ENCODE measurements at places on chromosomes 2 and 18.

GRCh38 chr2:5696945-5697521 is 4.8 kb downstream of the SOX11 start:
- no peak for DNase-seq

DNA sequence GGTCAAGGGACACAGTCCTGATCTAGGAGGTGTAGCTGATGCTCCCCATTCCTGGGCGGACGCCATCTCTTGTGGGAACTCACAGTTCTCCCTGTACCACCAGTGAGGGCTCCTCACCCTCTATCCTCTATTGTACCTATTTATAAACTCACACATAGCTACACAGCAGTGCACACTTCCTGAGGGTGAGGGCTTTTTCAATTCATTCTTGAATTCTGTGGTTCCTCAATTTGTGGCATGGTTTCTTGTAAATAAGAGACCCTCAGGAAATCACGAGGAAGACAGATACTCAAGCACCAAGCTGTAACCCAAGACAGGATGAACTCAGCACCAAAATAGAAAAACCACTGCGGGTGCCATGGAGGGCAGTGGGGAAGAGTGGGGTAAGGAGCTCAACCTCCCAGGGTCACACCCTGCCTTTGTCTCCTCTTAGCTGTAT is 245.9 kb upstream of the PXDN start:
- peak; percentile 71 for DNase-seq

DNA sequence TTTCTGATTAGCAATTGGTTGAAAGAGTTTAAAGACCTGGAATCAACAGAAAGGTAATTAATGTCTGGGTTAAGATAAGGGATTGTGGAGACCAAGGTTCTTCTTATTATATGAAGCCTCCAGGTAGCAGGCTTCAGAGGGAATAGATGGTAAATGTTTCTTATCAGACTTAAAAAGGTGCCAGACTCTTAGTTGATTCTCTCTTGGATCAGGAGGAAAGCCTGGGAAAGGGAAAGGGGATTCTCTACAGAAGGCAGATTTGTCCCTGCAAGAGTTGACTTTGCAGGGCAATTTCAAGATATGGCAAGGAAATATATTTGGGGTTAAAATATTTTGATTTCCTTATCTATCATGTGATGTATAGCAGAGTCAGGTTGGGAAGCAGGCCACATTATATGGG is 153.1 kb upstream of the ARL4C start:
- no peak for DNase-seq

DNA sequence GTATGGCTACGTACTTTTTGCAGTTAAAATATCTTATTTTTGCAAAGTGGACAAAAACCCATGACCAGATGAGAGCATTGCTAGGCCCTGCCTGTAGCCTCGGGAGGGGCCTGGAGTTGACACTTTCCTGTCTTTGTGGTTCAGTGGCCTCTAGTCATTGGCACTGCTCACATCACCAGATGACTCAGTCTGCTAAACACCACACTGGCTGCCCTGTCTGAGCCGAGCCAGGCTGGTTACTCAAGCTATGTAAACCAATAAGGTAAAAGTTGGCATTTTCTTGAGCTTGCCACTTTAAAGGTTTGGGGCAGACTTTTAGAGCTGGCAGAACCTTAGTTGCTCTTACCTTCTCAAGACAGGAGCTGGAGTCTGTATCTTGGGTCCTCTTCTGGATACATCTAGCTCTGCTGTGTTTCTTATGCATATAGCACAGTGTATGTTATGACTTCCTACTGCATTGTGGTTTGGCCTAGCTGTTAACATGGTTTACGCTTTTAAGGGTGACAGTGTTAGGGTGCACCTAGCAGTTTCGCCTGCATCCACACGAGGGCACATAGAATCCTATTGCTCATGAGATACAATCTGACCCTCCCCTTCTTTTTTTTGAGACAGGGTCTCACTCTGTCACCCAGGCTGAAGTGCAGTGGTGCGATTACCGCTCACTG is 76.4 kb downstream of the AP1S3 start:
- DNase-seq, result no peak

DNA sequence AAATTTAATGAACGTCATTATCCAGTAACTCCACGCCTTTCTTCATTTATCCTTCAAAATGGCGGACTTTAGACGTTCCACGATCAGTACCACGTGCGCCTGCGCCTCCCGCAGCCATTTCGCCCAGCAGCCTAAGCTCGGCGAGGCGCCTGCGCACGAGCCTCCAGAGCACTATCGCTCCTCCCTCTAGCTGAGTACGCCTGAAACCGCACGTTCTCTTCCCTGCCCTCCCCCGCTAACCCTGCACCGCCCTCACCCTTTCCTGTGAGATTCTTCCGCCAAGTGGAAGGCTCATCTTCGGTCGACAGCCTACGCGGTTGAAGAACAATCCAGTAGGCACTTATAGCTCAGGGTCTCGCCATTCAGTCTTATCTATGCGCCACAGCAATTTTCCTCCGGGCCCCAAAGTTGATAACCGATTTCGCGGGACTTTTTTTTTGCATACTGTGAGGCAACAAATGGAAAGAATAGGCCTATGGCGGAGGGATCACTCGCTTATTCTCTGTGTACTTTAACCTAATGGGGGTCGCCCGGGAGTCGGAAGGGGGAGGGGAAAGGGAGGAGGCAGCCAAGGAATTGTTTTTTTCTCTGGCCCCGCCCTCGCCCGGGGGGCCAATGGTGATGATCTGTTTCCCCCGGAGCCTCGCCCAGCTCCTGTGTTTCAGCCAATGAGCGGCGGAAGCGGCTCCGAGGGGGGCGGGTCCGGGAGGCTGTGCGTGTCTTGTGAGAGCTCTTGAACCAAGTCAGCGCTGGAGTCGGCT is at the start of gene KDM3A:
Gene KDM3A (plus strand): TSS at position 741 of the 761 bp plus-strand sequence. CDS start 677 bp downstream, outside the sequence.
- DNase-seq, result peak; percentile 100

- DNase-seq, result no peak
These were observed 114.7 kb downstream of the MTX2 start for GRCh38 chr2:176383836-176384442.

GRCh38 chr2:238657132-238658053 is 190.5 kb upstream of the TWIST2 start:
- no peak for DNase-seq

DNA sequence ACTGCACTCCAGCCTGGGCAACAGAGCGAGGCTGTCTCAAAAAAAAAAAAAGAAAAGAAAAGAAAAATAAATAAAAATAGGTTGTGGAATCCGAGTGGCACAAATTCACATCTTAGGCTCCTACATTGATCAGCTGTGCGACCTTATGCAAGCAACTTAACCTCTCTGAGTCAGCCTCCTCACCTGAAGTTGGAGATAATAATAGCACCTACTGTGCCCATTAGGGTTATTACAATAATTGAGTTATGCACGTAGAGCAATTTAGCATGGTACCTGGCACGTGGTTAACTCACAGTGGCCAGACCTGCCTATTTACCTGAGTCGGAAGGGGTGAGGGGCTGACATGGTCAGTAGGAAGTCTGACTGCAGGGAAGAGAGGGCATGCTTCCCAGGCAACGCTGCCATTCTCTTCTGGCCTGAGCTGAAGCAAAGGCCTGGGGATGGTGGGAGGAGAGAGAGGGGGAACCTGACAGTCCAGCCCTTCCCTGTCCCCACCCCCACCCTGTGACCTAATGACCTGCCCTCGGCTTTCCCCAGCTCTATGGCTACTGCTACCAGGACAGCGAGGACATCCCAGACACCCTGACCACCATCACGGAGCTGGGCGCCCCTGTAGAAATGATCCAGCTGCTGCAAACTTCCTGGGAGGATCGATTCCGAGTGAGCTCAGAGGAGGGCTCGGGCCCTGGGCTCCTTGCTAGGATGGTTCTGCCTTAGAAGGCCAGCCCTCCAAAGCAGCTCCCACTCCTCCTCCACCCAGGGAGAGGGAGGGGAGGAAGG is 5.1 kb downstream of the PKDCC start:
- DNase-seq, result no peak

GRCh38 chr2:42744545-42745082 is 19.3 kb downstream of the OXER1 start:
- no peak for DNase-seq

- no peak for DNase-seq
These were observed 45.1 kb upstream of the GLI2 start for GRCh38 chr2:120690521-120690920.

DNA sequence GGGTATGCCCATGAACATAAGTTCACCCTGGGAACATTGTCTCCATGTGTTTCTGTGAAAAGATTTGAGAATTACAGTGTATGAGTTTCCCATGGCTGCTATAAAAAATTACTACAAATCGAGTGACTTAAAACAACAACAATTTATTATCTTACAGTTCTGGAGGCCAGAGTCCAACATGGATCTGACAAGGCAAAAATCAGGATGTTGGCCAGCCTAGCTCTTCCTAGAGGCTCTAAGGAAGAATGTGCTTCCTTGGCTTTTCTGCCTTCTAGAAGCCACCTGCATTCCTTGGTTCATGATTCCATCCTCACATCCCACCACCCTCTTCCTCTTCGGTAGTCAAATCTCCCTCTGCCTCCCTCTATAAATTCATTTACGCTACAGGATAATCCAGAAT is 38.6 kb downstream of the FAM124B start:
- DNase-seq, result no peak

DNA sequence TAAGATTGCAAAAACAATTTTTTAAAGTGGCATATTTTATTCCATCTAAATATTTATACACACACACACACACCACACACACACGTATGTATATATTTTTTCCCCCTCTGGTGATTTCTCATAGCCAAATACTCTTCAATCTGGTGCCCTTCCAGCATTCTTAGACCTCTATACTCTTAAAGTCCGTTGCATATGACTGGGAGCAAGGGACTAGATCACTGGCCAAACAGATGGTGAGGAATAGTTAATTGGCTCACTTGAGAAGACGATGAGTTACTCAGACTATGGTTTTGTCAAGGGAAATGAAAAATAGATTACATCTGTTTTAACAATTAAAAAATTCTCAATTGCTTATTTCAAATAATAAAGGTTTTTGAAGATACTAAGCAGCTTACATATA is 512.5 kb upstream of the LRRTM4 start:
- no peak for DNase-seq

- DNase-seq, result no peak
These were observed 98.8 kb upstream of the KLHL29 start for GRCh38 chr2:23286031-23286757.

GRCh38 chr18:26309281-26309680 is 83.0 kb downstream of the TAF4B start:
- no peak for DNase-seq

GRCh38 chr2:28643911-28644334 is 107.7 kb upstream of the PPP1CB start:
- DNase-seq, result no peak

GRCh38 chr2:66571918-66572317 is 137.0 kb downstream of the MEIS1 start:
- no peak for DNase-seq

DNA sequence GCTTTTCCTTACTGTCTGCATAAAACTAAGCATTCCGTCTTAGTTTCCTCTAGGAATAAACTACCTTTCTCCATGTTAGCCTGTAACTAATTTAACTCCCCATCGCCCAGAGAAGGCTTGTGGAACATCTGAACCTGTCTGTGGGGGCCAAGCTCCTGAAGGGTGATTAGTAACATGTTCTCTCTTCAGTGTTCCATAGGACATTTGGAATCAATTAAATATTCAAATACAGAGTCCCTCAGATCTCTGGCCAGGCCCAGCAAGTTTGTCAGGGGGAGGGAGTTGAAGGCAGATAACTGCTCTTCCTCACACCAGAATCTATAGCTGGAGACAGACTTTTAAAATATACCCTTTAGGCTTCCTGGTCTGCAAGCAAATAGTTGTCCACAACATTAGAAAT is 8.8 kb downstream of the RDH14 start:
- DNase-seq, result no peak

- no peak for DNase-seq
These were observed 556.6 kb upstream of the ZNF804A start for GRCh38 chr2:184041777-184042176.

- DNase-seq, result no peak
These were observed 343.3 kb downstream of the CYP26B1 start for GRCh38 chr2:71804281-71804751.

- no peak for DNase-seq
These were observed 660 bp upstream of the MBP start for GRCh38 chr18:77133051-77133834.

DNA sequence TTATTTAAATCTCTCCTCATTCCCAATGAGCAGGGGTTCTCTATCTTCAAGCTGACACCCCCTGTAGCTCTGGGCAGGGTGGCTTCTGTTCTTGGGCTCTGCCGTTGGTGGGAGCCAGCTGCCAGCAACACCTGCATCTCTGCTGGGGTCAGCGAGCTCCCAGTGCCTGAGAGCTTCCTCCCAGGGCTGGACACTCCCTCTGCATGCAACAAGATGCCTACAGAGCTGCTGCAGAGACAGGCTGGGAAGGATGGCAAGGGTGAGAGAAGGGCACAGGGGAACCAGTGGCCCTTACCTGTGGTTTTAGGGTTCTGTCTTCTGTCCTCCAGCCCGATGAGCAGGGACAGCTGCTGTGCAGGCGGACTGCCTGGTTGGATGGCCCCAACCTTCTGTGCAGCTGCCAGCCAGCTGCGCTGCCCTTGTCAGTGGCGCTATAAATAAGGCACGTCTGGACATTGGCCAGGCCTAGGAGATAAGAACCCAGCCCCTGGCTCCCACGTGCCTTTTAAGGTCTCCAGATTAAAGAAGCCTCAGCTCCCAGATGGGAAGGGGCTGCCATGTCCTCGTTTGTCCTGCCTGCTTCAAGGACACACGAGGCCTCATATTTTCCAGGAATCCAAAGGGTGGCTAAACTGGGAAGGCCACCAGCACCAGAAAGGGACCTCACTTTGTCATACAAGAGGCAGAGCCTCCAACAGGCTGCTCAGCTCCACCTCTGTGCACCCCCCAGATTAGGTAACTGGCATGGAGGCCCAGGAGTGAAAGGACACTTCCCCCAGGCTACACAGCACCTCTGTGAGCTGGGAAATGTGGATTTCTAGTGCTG is 39.5 kb upstream of the FHL2 start:
- no peak for DNase-seq

DNA sequence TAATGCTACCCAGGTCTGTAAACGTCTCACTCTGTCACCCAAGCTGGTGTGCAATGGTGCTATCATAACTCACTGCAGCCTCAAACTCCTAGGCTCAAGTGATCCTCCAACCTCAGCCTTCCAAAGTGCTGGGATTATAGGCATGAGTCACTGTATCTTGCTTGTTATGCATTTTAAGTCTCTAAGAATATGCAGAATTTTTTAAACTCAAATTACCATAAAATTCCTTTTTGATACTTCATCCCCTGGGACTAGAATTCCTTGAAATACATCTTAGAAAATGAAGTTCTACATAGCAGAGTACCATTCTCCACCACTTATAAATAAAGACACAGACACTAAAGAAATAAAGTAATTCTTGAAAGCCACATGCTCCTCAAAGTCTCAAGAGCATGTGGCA is 30.2 kb upstream of the LRATD1 start:
- no peak for DNase-seq

DNA sequence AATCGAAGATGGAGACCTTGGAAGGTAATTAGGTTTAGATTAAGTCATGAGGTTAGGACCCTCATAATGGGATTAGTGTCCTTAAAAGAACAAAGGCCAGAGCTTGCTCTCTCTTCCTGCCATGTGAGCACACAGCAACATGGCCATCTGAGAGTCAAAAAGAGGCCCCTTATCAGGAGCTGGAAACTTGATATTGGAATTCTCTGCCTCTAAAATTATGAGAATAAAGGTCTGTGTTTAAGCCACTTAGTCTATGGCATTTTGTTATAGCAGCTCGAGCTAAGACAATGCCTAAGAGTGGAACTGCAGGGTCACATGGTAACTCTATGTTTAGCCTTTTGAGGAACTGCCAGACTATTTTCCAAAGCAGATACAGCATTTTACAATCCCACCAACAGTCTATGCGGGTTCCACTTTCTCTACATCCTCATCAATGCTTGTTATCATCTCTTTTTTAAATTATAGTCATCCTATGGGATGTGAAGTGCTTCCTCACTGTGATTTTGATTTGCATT is 42.4 kb downstream of the THADA start:
- no peak for DNase-seq

- DNase-seq, result no peak
These were observed at the start of gene EMX1 for GRCh38 chr2:72917138-72917876. Gene EMX1 (plus strand): TSS chr2:72917519. CDS start chr2:72917853, 334 bp downstream.

Measured in hematopoietic multipotent progenitor cell (in vitro differentiated cells).